ENCODE measurements at places on chromosomes 6 and 20.

DNA sequence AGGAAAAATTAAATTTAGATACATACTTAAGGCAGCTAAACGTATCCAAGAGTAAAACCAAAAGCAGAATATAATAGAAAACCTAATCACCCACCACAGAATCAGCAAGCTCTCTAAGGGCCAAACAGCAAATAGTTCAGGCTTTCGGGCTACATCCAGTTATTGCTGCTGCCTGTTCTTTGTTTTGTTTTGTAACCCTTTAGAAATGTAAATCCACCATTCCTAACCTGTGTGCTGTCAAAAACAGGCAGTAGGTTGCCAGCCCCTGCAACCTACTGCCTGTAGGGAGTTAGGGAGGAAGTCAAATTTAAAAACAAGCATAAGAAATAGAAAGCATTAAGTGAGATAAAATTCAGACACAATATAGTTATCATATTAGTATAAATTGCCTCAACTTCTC, 225.9 kb downstream of the PTPRT start:
- DNase-seq: no peak

GRCh38 chr6:86031713-86032112, 389.0 kb upstream of the SYNCRIP start:
- no peak for DNase-seq

DNA sequence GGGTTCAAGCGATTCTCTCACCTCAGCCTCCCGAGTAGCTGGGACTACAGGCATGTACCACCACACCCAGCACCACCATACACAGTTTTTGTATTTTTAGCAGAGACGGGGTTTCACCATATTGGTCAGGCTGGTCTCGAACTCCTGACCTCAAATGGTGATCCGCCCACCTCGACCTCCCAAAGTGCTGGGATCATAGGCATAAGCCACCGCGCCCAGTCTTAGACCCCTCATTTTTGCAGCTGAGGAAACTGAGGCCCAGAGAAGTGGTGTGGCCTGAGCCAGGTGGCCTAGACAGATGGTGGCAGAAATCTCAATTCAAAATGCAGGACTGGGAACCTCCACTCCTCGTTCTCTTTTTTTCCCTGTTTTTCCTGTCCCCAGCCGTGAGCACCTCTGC, 12.6 kb upstream of the FAM209A start:
- no peak for DNase-seq

DNA sequence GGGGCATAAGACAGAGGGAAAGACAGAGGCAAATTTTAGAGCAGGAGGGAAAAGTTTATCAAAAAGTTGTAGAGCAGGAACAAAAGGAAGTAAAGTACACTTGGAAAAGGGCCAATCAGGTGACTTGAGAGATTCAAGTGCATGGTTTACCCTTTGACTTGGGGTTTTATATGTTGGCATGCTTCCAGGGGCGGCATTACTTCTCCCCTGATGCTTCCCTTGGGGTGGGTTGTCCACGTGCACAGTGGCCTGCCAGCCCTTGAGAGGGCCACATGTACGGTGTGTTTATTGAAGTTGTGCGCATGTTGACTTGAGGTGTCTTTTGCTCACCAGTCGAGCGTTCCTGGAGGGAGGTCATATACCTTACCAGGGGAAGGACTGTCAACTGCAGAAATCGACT, 259.5 kb upstream of the JARID2 start:
- DNase-seq: no peak

DNA sequence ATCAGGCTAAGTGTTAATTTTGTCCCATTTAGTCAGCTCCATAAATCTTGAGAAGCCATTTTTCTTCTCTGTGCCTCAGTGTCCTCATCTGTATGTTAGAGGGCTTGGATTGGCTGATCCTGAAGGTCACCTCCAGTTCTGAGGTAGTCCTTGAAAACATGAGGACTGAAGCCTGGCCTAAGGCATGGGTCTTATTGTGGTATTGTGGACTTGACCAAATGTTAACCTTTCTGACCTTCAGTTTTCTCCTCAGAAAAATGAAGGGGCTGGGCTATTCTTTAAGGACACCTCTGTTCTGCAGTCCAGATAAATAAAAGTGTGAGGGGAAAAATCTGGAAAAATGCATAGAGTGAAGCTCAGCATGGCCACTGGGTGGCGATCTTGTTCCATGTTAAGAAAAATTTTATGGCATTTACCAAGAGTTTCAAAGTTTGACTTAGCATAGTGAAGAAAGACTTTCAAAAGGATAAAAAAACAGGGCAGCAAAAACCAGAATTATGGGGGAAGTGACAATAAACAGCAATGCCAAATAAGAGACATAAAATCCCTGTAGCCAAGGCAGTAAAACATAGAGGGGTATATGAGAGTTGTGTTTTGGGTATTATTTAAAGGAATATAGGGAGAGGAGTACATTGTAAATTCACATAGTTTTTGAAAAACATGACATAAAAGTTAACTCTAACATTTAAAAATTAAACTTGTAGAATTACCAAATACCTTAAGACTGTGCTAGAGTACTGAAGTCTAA, 13.2 kb upstream of the TFB1M start:
- no peak for DNase-seq

GRCh38 chr6:10300071-10300470, 114.8 kb downstream of the TFAP2A start:
- peak; percentile 40 for DNase-seq

DNA sequence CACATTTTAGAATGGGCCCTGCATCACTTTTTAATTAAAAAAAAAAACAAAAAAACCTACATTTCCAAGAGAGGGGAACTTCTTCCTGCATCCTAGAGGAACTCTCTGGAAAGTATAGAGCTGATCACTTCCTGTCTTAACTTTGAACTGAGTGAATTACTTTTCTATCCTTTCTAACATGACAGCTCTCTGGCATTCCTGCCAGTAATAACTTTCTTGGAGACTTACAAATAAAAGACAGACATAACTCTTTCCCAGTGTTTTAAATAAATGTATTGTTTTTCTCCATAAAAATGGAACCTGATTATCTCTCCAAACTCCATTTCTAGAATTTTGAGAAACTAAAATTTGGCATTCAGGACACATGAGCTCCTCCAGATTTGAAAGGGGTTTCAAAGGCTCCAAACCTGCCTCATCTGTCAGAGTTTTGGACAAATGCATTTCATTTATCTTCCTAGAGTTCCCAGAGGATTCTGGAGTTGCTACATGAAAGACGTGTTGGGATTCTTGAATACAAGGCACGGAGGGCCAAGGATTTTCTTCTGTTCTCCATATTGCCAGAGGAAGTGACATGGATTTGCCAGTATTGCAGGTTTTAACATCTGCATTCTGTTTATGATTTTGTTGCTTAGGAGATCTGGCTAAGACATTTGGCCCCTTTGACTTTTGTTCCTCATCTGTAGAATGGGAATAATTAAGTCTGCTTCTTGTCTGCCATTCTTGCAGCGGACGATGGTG, 2.0 kb upstream of the SMOC2 start:
- DNase-seq: no peak

GRCh38 chr6:159008656-159009288, 8.8 kb upstream of the RSPH3 start:
- DNase-seq: peak; percentile 52

DNA sequence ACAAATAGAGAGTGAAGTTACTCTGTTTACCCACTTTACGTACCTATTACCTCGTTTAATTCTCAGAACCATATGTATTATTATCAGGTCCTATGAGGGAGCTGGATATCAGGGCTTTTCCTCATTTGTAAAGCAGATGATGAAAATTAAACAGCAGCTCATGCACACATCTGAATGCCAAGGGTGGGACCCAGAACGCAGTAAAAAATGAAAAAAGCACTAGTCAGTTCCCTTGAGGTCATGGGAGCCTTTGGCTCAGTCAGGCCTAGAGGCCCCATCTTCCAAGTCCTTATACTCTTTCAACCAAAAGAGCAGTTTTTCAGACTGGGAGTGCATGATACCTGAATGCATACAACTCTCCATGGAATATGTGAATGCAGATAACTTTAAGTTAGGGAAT, 23.0 kb downstream of the B3GAT2 start:
- DNase-seq: no peak

DNA sequence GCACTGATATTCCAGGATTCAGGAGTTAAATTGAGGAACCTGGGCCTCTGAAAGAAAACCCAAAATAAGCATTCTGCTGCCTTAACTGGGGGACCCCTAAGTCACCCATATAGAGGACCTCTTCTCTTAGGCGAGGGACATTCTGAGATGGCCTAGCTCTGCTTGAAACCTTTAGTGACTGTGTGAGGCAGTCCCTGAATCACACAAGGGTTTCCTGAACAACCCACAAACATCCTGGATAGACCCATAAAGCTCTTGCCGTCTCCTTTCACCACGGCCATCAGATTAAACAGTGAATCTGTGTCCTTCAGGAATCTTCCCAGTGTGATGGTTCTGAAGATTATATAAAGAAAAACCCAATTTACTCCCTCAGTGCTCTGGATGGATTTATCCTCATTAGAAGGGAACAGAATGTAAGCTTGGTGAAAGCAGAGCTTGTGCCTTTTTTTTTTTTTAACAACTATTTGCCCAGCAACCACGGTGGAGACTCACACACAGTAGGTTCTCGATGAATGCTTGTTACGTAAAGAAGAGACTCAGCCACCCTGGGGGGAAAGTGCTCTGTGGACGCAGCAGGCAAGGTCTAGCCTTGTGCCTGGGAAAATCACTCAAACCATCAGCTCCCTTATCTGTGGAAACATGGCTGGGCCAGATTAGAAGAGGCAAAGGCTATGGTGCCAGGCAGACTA, 39.1 kb upstream of the SIRPG start:
- DNase-seq: no peak

- no peak for DNase-seq
These were observed 281.9 kb upstream of the RNF24 start for GRCh38 chr20:4297127-4297826.

DNA sequence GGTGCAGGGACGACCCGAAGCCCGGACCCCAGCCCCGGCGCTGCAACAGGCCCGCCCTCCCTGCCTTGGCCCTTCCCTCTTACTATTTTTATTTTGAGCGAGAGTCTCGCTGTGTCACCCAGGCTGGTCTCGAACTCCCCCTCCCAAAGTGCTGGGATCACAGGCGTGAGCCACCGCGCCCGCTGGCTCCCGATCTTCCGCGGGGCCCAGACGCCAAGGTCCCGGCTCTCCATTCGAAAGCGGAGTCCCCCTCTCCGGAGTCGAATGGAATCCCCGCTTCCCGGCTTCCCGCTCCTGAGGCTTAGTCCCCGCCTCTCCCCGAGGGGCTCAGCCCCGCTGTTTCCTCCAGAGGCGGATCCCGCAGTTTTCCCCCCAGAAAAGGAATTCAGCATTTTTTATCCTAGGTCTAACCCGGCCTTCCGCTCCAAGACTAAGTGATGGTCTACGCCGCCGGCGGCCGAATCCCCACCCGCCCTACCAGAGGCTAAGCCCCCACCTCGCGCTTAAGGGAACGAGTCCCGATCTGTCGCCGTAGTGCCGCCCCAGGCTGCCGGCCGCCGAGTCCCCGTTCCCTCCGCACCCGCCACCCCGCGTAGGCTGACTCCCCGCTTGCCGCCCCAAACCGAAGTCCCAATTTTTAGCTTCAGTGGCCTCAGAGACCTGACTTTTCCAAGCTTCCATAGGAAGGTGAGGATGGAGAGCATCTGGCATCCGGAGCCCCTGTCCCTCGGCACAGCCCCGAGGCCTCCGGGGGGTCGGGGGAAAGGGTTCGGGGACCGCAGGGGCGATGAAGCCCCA, 11.5 kb upstream of the TMC2 start:
- DNase-seq: peak; percentile 51

- no peak for DNase-seq
These were observed 37.6 kb upstream of the IRF4 start for GRCh38 chr6:353642-354614.

- no peak for DNase-seq
These were observed 21.2 kb downstream of the RSPH3 start for GRCh38 chr6:158978757-158979156.

DNA sequence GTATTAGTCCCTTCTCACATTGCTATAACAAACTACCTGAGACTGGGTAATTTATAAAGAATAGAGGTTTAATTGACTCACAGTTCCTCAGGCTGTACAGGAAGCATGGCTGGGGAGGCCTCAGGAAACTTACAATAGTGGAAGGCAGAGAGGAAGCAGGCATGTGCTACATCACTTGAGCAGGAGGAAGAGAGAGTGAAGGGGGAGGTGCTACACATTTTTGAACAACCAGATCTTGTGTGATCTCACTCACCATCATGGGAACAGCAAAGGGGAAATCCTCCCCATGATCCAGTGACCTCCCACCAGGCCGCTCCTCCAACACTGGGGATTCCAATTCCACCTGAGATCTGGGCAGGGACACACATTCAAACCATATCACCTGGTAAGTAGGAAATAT, 630.6 kb downstream of the QKI start:
- no peak for DNase-seq

DNA sequence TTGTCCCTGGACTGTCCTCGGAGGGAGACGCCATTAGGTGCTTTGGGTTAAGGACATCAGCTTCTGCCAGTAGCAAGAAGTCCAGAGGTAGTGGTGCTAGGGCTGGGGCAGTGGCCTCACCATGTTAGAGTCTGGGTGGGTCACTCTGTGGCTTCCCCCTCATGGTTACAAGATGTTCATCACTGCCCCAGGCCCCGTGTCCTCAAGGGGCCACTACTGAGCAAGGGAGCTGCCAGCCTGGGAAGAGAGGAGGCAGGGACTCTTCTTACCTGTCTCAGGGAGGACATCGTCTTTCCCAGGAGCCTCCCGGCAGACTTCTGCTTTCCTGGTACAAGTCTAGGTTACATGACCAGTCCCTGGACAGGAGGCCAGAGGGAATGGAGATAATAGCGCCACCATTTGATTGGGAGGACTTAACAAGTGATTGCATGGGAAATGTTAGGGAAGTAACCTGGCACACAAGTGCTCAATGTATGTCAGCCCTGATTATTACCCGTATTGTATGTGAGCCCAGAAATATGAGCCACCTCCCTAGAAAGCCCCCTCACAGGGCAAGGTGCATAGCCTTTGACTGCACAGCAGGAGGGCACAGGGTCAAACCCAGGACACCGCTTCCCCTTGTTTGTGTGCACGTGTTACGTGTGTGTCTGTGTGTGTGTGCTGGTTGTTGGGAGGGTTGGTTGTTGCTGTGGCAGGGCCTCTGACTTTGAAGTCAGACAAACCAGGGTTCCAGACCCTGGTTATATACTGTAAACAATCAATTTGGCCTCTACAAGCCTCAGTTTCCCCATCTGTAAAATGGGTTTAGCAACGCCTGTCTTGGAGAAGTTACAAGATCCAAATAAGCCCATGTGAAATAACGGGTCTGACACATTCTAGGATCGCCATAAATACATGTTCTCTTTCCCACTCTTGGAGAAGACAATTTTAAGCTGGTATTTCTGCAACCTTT, 30.0 kb downstream of the SIRPA start:
- DNase-seq: no peak

DNA sequence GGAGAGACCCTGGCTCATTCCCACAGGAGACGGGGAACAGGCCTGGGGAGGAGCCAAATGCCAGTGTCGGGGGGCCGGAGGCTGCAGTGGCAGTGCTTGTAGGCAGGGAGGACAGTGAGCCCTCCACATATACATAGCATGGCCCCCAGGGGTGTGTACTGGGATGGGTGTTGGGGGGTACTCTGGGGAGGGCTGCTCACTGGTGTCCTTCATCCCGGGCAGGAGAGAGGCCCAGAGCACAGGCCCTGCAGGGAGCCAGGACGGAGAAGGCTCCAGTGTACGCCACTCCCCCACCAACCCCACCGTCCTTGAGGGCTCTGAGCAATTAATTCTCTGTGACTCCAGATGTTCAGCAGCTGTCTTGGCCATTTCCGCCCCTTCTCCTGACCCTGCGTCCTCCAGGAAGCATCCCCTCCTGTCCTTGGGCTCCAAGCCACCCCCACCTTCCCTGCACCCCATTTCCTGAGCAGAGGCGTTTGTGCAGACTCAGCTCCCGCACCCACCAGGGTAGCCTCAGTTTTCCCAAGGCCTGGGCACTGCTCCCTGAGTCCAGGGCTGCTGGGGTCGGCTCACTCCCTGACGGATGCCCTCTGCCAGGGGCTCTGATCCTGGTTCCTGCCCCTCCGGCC, 3.4 kb upstream of the ABHD16B start:
- no peak for DNase-seq

GRCh38 chr6:106772270-106773142, 143.1 kb downstream of the QRSL1 start:
- no peak for DNase-seq
